ENCODE measurements at places on chromosomes 13 and 19. TPM values are rescaled to one million over a fixed set of nuclear protein-coding genes. Genes with fewer than 3 reads are reported as not detected.

The RYR1 gene
- 0.14 TPM for total RNA-seq

The TARM1 gene
- total RNA-seq = not detected

The LGI4 gene
- total RNA-seq = not detected

The ASF1B gene
- total RNA-seq = 26.8 TPM

The ZNF256 gene
- total RNA-seq = 4.5 TPM
